IPS DF 6.9 (cell line): ENCODE measurements at places on chromosomes 16 and 17.

DNA sequence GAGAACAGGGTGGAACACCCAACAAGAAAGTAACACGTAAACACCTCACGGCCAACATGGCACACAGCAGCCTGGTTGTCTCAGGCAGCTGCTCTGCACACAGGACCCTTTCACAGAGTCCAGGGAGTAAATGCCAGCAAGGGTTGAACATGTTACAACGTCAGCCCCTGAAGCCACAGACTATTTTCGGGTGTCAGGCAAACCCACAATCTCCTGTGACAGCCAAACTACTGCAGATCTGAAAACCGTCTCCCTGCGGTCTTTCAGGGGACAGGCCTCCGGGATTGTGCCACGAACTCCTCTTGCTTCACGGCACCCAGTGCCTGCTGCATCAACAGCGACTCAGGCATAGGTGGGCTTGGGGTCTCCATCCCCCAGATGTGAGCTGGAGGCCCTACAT, 127.7 kb downstream of the XYLT1 start:
- H3K27me3 ChIP-seq, result no peaks in the 10 kb centered on the region
- no peaks in the 10 kb centered on the region for H3K36me3 ChIP-seq
- no peak overlapping the region for H3K4me3 ChIP-seq
- no peak for DNase-seq
- no peak overlapping the region for H3K27ac ChIP-seq

DNA sequence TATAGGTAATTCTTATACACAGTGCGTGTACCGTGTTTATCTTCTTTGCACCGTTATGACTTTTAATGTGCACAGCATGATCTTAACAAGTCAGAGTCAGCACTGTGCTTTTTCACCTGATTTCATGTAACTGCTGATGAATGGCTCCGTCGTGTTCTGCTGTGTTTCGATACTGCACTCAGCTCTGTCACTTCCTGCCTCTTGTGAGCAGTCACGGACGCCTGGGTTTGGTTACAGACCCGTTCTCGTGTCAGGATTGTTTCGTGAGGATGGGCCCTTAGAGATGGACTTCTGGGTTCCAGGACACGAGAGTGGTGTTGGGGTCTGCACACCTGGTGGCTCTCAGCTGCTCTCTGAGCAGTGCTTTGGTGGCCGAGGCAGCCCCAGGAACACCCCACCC, 24.6 kb downstream of the TBCD start:
- no peak overlapping the region for H3K4me3 ChIP-seq
- H3K27me3 ChIP-seq, result no peaks in the 10 kb centered on the region
- peaks cover 15% of the 10 kb centered on the region for H3K36me3 ChIP-seq
- H3K27ac ChIP-seq, result no peak overlapping the region

GRCh38 chr17:19718041-19718612, 1.7 kb upstream of the SLC47A2 start:
- H3K27ac ChIP-seq, result no peak overlapping the region
- no peak for DNase-seq
- H3K36me3 ChIP-seq, result no peaks in the 10 kb centered on the region
- H3K4me3 ChIP-seq, result no peak overlapping the region
- peaks cover 3% of the 10 kb centered on the region; the same call in 1 of the 2 replicates for H3K4me1 ChIP-seq
- H3K27me3 ChIP-seq, result no peaks in the 10 kb centered on the region

- DNase-seq, result no peak
- H3K4me1 ChIP-seq, result 0 out of 2 replicates have a peak, but pooled peaks cover 1% of the 10 kb centered on the region
- H3K27ac ChIP-seq, result no peak overlapping the region
- H3K4me3 ChIP-seq, result no peak overlapping the region
- H3K36me3 ChIP-seq, result no peaks in the 10 kb centered on the region
Measured at GRCh38 chr16:25020112-25020631, 5.0 kb upstream of the ARHGAP17 start.

- no peaks in the 10 kb centered on the region for H3K4me1 ChIP-seq
- H3K27ac ChIP-seq, result no peak overlapping the region
- H3K27me3 ChIP-seq, result no peaks in the 10 kb centered on the region
- H3K4me3 ChIP-seq, result no peak overlapping the region
- peak; percentile 16 for DNase-seq
Measured at GRCh38 chr17:66255112-66255511, 25.9 kb upstream of the APOH start.

GRCh38 chr16:10228779-10229178, 46.6 kb upstream of the GRIN2A start:
- H3K36me3 ChIP-seq, result no peaks in the 10 kb centered on the region
- H3K27me3 ChIP-seq, result no peaks in the 10 kb centered on the region
- H3K27ac ChIP-seq, result no peak overlapping the region
- no peak for DNase-seq
- 0 out of 2 replicates have a peak, but pooled peaks cover 1% of the 10 kb centered on the region for H3K4me1 ChIP-seq
- no peak overlapping the region for H3K4me3 ChIP-seq

DNA sequence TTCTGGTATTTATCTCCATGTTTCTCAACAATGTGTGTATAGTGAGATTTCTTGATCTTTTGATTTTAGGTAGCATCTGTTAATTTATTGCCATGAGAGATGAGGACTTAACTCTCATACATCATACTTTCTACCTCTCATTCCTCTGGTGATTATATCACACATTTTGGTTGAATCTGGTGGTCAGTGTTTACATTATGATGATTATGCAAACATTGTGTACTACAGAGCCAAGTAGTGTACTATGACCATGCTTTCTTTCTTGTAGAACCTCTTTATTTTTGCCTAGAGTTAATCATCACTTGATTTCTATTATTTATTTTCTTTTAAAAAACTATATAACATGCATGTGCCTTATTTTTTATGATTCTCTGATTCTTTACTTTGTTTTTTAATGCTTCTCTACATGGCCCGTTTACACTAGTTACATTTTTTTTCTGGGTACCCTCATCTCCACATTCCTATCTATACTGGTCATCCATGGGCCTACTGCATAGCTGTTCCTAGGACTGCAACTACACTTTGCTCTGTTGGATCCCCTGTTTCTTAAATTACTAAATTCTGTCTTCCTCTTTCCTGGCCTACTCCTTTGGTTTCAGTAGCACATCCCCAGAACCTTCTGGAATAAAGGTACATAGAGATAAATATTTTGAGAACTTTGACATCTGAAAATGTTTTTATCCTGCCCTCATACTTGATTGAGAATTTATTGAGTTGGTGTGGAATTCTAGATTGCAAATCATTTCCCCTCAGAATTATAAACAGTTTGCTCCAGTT, 63.0 kb upstream of the LRRC37A3 start:
- DNase-seq, result no peak
- H3K27ac ChIP-seq, result no peak overlapping the region
- H3K27me3 ChIP-seq, result no peaks in the 10 kb centered on the region
- no peaks in the 10 kb centered on the region for H3K36me3 ChIP-seq
- H3K4me3 ChIP-seq, result no peak overlapping the region
- no peaks in the 10 kb centered on the region; the same call in 1 of the 2 replicates for H3K4me1 ChIP-seq
